ENCODE measurements at places on chromosomes 5 and 9. TPM values are rescaled to one million over a fixed set of nuclear protein-coding genes. Genes with fewer than 3 reads are reported as not detected.

HNRNPH1 gene
- 332 TPM for total RNA-seq

SLC2A6 gene
- total RNA-seq: 2.8 TPM

GRCh38 chr9:21119093-21119770 is 22.4 kb downstream of the IFNW1 start:
- H3K4me1 ChIP-seq: no peaks in the 10 kb centered on the region
- DNase-seq: no peak
- no peaks in the 10 kb centered on the region for H3K36me3 ChIP-seq
- H3K27me3 ChIP-seq: no peaks in the 10 kb centered on the region
- H3K4me3 ChIP-seq: no peak overlapping the region
- H3K27ac ChIP-seq: no peak overlapping the region

DNA sequence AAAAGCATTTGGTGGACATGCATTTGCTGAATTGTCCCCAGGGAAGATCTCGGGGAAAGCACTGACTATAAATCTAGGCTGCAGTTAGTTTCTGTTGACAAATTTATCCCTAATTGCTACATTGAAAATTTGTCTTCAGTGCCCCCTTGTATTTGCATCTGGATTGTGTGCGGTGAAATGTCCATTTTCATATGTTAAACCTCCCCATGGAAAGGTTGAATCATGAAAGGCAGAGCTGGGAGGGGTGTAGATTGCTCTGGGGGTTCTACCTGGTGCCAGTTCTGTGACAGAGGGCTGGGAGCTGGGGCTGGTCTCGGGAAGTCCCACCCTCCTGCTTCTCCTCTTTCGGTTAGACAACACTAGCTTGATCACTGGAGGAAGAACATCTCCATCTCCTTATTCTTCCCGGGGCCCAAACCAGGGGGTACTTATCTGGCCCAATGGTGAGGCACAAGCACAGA is 101.9 kb downstream of the GADD45G start:
- H3K4me3 ChIP-seq: no peak overlapping the region
- no peaks in the 10 kb centered on the region for H3K36me3 ChIP-seq
- DNase-seq: no peak
- no peaks in the 10 kb centered on the region for H3K27me3 ChIP-seq
- no peaks in the 10 kb centered on the region for H3K4me1 ChIP-seq

DNA sequence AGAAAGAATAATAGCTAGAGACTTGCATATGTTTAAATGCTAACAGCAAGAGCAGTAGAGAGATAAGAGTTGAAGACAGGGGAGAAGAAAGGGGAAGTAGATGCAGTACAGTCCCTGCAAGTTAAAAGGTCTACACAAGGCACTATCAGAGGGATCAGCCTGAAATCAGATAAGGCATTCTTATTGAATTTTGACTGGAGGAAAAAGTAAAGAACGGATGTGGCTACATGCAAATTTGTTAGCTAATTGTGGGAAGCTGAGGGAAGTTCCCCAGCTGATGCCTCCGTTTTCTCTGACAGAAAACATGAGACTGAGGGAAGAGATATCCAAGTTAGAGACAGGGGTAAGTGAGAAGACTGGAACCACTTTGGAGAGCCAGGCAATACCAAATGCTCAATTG is 12.9 kb upstream of the RHOBTB3 start:
- no peak for DNase-seq
- no peaks in the 10 kb centered on the region for H3K36me3 ChIP-seq
- peaks cover 8% of the 10 kb centered on the region for H3K4me1 ChIP-seq
- no peaks in the 10 kb centered on the region for H3K27me3 ChIP-seq
- H3K27ac ChIP-seq: peak overlapping the region; percentile 5

DNA sequence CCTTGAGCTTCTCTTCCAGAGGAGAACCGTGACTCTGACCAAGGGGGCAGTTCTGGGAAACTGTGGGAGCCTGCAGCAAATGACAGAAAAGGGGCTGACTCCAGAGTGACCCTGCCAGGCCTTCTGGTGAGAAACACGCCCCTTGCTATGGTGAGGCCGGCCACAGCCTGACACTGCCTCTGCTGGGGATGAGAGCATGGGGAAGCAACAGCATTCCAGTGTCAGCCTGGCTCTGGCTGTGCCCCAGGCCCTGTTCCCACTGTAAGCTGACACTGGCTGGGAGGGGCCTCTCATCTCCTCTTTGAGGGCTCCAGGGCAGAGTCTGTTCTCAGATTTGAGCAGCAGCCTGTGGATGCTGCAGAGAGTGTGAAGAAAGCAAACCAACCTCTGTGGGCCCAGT is 180.0 kb upstream of the IL12B start:
- no peaks in the 10 kb centered on the region for H3K27me3 ChIP-seq
- no peaks in the 10 kb centered on the region for H3K4me1 ChIP-seq
- no peak overlapping the region for H3K27ac ChIP-seq
- DNase-seq: peak; percentile 43

DNA sequence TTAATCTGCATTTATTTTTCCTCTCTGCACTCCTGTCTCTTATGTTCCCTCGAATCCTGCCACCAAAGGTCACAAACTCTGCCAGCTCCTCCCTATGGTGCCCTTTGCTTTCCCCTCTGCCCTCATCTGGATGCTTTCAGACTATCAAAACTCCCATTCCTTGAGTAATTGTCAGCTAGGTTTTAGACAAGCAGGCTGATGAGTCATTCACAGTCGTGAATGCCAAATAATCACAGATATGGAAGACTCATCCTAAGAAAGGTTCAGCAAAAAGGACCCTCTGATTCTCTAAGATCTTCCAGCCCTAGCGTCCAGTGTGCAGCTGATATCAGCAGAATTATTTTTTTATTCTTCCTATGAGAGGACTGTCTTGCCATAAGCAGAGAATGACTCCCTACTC is 104.5 kb upstream of the NUDT12 start:
- H3K27me3 ChIP-seq: no peaks in the 10 kb centered on the region
- no peaks in the 10 kb centered on the region for H3K4me1 ChIP-seq
- H3K36me3 ChIP-seq: no peaks in the 10 kb centered on the region
- H3K4me3 ChIP-seq: no peak overlapping the region
- H3K27ac ChIP-seq: no peak overlapping the region
- DNase-seq: no peak

DNA sequence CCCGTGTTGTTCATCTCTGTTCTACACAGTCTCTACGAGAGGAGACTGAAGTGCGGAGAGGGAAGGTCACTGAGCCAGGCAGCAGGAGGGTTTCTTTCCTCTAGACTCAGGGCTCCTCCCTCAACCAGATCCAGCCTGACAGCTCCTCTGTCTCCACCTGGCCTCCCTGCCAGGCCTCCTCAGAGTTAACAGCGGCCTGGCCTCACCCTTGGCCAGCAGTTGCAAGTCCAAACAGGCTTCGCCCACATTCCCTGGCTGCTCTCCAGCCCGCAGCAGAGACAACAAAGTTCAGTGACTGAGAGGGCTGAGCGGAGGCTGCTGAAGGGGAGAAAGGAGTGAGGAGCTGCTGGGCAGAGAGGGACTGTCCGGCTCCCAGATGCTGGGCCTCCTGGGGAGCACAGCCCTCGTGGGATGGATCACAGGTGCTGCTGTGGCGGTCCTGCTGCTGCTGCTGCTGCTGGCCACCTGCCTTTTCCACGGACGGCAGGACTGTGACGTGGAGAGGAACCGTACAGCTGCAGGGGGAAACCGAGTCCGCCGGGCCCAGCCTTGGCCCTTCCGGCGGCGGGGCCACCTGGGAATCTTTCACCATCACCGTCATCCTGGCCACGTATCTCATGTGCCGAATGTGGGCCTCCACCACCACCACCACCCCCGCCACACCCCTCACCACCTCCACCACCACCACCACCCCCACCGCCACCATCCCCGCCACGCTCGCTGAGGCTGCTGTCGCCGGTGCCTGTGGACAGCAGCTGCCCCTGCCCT is at the start of gene HRCT1:
Gene HRCT1, plus strand, starts transcription at position 291 of the 768 bp plus-strand sequence. Its CDS starts 86 bp downstream, at position 377.
- no peaks in the 10 kb centered on the region for H3K27me3 ChIP-seq
- H3K27ac ChIP-seq: peak within 1 kb of the TSS; percentile 94
- H3K36me3 ChIP-seq: no peaks in the 10 kb centered on the region
- peak within 1 kb of the TSS; percentile 10 for H3K4me3 ChIP-seq
- H3K4me1 ChIP-seq: peaks cover 50% of the 10 kb centered on the region

- no peaks in the 10 kb centered on the region for H3K27me3 ChIP-seq
- peak overlapping the region; percentile 68 for H3K4me3 ChIP-seq
- DNase-seq: peak; percentile 78
- no peaks in the 10 kb centered on the region for H3K36me3 ChIP-seq
- no peaks in the 10 kb centered on the region for H3K4me1 ChIP-seq
These were observed 554 bp downstream of the JAK2 start for GRCh38 chr9:4985386-4986266.

- no peaks in the 10 kb centered on the region for H3K27me3 ChIP-seq
- no peaks in the 10 kb centered on the region for H3K4me1 ChIP-seq
- DNase-seq: no peak
- no peak overlapping the region for H3K4me3 ChIP-seq
These were observed 6.0 kb upstream of the EFNA5 start for GRCh38 chr5:107676702-107677101.

DNA sequence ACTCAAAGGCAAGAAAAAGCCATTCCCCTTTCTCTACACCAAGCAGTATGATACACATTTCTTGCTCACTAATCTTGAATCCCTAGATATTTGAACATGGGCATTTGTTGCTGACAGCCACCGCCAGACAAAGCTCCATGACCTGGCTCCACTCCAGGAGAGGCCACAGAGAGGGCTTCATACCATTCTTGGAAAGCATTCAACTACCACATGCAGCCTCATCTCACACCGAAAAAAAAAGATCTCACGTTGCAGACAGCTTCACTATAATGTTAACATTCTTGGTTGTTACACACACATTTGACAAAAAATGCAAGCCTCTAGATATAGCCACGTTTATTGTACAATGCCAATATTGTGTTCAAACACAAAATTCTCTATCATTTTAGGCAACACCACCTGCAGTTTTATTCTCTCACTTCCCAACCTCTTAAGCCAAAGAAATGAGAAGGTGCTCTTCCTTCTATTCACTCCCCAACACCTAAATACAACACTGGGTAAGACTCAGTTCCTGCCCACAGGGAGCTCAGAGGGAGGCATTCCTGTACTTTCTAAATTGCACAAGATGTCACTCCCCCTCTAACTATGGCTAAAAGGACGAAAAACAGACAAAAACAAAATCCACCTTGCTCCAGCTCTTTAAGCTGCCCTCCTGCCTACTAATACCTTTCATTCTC is 222.4 kb downstream of the TSSK1B start:
- no peaks in the 10 kb centered on the region for H3K27me3 ChIP-seq
- H3K4me3 ChIP-seq: no peak overlapping the region
- no peaks in the 10 kb centered on the region for H3K36me3 ChIP-seq
- H3K4me1 ChIP-seq: no peaks in the 10 kb centered on the region
- H3K27ac ChIP-seq: no peak overlapping the region
- DNase-seq: no peak

- H3K27me3 ChIP-seq: no peaks in the 10 kb centered on the region
- no peak overlapping the region for H3K4me3 ChIP-seq
- H3K27ac ChIP-seq: no peak overlapping the region
- DNase-seq: no peak
- H3K4me1 ChIP-seq: no peaks in the 10 kb centered on the region
- no peaks in the 10 kb centered on the region for H3K36me3 ChIP-seq
These were observed 33.1 kb downstream of the RANBP6 start for GRCh38 chr9:5982317-5982716.

DNA sequence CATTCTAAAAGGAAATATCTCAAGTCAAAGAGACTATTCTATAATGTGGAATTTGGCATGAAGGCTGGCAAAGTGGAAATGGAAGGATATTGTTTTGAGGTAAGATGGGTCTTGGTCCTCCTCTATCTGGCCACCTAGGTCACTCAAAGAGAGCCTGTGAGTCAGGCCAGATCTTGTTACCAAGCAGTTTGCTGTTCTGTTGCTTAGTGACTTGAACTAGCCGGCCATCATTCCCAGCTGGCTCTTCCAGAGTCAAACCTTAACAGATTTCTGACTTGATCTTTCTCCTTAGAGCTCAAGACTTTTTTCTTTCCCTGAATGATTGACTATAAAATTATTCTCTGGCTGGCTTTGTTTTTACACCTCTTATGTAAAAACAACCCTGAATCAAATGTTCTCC is 136.1 kb downstream of the PDE4D start:
- no peak overlapping the region for H3K4me3 ChIP-seq
